ENCODE measurements at places on chromosomes 4 and X.
A peak's percentile ranks its signal among the peaks of the same experiment; 100 is the strongest.

DNA sequence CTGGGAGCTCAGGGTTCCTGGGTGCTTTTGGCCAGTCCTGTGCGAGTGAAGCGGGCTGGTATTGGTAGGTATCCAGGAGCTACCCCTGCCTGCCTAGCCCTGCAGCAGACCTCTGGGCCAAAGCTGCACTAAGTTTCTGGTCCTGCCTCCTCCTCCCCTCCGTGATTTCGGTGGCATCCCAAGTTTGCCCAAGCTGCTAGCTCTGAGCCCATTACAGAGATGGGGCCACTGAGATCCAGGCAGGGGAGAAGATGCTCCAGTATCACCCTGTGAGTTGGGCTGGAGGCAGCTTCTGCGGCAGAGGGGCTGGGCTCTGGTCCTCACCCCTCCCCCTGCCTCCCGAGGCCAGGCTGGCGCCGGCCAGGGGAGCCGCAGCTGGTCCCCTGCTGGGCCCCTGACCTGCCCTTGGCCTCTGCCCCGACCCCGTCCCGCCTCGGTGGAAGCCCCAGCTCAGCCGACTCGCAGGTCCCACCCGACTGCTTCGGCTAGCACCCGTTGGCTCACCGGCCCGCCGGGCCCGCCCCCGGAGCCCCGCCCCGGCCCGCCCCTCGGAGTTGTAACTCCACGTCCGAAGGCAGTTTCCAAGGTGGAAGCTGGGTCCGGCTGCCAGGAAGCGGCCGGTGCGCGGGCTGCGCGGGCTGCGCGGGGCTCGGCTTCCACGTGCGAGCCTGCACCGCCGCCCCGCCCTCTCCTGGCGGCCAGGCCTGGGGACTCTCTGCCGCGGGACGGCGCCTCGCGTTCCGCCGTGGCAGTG is at the start of gene DUSP9:
DUSP9 (plus strand) TSS at position 584 of the 754 bp plus-strand sequence. CDS start 751 bp downstream, outside the sequence.
- DNase-seq = no peak

DNA sequence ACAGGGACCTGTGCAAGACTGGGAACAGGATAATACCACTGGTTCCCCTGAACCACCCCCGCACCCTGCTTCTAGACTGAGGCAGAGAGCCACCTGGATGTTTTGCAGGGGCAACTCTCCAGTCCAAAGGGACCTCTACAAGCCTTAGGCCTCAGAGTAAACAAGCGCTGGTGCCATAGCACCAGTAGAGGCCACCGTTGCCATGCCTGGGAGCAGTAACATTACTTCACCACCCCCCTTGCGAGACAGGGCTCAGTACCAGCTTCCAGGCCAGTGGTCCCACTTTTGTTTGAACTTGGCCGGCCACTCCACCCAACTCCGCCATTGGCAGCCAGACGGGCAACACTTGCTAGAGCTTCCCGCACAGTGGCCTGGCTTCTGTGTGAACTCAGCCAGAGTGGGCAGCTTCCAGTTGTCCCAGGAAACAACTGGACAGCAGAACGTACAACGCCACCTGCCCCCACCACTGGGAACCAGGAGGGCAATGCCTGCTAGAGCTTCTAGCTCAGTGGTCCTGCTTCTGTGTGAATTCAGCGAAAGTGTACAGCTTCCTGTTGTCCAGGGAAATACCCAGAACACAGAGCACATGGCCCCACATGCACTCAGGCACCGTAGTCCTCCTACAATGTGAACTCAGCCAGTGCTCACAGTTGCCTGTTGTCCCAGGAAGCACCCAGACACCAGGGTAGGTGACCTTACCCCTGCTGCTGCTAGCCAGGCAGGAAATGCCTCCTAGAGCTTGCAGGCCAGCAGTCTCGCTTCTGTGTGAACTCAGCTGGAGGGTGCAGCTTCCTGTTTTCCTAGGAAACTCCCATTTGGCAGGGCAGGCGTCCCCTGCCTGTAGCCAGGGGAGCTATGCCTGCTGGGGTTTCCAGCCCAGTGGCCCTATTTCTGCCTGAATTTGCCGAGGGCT is 39.9 kb upstream of the PCDH19 start:
- DNase-seq = no peak

GRCh38 chr4:163694385-163694784 is 199.9 kb downstream of the TMA16 start:
- no peak for DNase-seq

DNA sequence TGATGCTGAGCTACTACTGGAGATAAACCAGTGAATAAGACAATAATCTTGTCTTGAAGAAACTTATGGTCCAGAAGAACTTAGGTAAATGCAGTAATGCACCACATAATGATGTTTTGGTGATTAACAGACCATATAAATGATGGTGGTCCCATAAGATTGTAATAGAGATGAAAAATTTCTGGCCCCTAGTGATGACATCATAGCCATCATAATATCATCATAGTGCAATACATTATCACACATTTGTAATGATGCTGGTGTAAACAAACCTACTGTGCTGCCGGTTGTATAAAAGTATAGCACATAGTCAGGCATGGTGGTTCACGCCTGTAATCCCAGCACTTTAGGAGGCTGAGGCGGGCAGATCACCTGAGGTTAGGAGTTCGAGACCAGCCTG is 846.8 kb downstream of the FSTL5 start:
- DNase-seq = no peak

DNA sequence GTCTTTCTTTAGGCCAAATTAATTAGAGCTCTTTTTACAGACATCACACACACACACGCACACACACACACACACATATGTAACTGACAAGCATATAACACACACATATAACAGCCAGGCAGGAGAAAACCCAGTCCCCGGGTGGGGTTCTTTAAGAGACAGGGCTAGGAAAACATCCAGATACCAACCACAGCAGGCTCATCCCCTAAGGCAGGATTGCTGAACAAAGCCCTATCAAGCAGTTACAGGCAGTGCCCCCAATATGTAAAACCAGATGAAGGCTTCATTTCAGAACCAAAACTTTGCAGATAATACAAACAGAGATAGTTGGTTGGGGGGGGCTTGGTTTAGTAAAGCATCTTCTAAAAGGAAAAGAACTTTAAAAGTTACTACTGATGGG is 18.0 kb upstream of the FAM47E start:
- no peak for DNase-seq

GRCh38 chr4:20265726-20266125 is 14.0 kb downstream of the SLIT2 start:
- no peak for DNase-seq

DNA sequence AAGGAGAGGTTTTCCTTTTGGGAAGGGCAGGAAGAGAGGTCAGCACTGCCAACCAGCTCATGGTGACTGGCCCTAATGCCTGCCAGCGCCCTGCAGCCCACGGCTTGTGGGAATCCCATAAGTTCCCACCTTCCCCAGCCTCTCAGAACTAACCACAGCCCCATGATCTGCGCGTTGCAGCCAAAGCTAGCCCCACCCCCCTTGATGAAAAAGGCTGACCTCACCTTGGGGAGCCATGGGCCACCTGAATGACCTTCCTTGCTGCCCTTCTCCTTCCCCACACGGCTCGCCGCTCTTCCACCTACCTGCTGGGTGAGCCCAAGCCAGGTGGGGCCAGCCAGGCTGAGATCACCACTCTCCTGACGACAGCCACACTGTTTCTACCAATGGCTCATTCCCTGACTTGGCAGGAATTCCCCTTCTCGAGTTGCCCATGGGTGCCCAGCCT is 3.9 kb upstream of the ELF4 start:
- no peak for DNase-seq

- no peak for DNase-seq
Measured at GRCh38 chrX:48540028-48540375, 488 bp downstream of the TBC1D25 start.

DNA sequence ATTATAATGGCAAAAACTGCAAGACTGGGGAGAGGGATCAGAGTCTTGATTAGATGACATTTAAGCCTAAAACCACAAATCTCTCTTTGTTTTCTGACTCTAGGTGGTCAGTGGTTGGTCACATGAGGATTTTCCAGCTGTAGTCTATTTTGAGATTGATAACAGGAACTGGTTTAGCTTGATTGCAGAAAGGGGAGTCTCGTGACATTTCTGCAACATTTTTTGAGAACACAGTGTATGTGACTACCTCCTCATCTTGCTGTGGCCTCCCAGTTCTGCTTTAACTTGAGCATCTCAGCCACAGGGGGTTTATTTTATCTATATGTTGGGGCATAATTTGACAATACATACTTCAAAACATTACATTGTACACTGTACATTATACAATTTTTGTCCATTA is 726.4 kb upstream of the MAGEB2 start:
- DNase-seq = no peak

- DNase-seq = no peak
Measured at GRCh38 chr4:8726344-8726851, 133.8 kb downstream of the CPZ start.

DNA sequence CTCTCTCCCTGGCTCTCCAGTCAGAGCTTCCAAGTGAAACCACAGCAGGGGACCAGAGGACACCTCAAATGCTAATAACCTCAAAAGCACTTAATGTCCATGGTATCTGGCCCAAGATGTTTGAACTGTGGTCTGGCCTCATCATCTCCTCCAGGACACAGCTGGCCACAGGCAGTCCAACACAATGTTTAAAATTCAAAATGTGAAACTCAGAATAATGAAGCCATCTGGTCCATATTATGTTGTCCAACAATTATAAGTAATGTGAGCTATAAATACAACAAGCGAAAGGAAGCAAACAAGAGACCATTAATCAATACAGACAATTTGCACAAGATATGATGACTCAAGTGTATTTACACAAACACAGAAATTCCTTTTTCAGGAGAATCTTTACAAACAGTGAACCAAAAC is 90.7 kb upstream of the S100G start:
- DNase-seq = no peak

DNA sequence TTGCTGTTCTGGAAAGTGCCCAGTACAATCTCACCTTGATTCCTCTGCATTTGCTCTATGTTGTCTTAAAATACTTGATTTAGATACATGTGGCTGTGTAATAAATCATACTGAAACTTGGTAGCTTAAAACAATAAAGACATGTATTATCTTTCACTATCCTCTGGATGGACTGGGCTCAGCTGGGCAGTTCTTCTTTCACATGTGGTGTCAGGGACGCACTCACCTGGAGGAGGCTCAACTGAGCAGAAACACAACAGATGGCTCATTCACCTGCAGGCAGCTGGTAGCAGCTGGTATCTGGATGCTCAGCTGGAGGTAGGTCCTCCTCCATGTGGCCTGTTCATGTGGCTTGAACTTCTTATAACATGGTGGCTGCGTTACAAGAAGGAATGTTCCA is 563.8 kb upstream of the FRG1 start:
- DNase-seq = no peak

DNA sequence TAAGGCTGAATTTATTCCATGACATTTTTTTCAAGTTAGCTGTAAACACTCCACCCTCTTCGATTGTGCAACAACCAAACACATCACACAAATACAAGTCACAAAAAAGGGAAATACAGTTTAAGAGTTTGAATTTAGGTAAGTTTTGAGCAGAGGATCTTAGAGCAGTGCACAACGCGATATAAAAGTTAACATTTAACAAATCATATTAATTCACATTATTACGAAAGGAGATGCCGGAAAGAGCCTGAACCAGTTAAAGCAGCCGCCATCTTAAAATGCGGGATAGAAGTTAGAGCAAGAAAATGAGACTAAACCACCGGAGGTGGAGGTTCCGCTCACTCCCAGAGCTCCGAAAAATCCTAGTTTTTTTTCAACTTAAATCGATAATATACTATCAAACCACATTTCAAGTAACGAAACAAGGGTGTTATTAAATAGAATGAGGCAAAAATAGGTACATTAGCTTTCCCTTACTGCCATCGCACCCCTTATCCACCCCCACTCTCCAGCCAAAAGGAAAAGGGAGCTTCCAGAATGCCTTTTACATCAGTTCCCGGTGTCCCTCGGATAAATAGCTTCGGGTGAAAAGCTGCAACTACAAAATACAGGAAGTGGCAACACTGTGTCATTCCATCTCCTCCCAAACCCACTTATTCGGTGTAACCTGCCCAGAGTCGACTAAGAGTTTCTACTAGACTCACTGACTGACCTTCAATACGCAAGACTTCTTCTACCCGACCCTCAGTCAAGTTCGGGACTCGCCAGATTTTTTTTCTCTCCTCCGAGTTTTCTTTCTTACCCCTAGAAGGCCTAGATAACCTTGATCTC is 1.9 kb downstream of the UBE2D3 start:
- peak; percentile 43 for DNase-seq

- no peak for DNase-seq
Measured at GRCh38 chr4:41212616-41213203, 1.6 kb downstream of the APBB2 start.

DNA sequence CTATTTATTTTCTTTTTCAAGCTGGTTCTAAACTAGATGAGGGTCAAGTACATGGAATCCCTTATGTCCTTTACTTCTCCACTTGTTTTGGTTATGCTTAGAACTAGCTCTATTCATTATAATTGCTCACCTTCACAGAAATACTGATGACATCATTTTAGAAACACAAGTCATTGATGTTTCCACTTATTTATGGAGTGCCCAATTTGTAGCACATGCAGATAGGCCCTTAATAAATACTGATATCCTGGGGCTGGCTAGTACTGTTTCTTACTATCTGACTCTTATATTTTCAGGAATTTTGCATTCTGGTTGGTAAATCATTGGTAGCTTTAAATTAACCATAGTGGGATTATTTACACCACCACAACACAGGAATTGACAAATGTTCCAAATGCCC is 112.2 kb downstream of the NAA11 start:
- DNase-seq = no peak

GRCh38 chrX:109848461-109849050 is 115.5 kb upstream of the ACSL4 start:
- no peak for DNase-seq

GRCh38 chrX:32530802-32531403 is 680.4 kb downstream of the DMD start:
- peak; percentile 2 for DNase-seq

DNA sequence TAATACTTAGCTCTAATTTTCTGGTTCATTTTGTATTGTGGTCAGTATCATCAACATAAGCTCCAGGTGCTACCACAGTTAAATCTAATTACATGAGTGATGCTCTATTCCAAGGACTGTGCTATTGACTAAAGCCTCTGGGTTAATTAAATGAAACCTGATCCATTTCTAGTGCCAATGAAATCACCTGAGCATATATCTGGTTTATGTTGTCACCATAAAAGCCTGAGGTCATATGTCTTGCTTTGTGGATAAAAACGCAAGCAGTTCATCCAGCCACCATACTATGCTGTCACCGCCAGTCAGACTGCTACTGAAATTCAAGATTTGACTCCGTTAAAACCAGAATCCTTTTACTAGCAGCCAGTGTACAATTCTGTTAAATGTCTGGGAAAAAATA is 64.2 kb upstream of the ZNF518B start:
- DNase-seq = no peak

GRCh38 chr4:54959651-54960116 is 165.7 kb downstream of the KDR start:
- no peak for DNase-seq

DNA sequence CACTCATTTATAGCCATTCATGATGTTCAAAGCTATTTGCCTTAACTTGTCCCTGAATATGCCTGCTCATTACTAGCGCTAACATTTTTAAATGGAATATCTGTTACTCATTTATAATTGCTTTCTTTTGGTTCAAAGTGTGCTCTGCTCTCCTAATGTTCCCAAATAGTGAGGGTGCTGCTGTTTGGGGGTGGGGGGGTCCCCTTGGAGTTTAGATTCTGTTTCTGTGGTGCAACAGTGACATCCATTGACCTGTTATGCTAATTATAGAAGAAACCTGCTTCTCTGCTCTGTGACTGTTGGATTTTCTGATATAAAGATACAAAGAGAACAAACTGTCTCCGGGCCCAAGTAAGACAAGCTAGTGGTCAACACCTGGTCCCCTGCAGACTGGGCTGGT is 222.4 kb downstream of the SHROOM3 start:
- no peak for DNase-seq
